ENCODE measurements at places on chromosomes 4 and X.

DNA sequence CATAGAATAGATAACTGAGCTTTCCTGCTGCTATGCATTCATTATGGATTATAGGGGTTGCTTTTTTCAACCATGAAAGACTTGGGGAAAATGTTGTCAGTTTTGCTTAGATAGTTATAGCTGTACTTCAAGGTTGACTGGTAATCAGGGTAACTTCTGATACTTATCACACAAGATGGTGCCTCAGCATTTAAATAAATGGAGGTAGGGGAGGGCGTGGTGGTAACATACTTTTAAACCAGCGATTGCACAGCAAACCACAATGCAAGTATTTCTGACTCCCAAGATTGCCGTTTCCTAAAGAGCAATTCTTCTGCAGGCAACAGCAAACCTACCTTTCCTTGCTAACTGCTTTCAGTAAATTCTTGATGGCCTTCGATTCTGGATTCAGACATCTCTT is 1.3 kb downstream of the CXCL10 start:
- DNase-seq = no peak

- no peak for DNase-seq
Observed at GRCh38 chrX:41308884-41309647, 24.9 kb upstream of the DDX3X start.

DNA sequence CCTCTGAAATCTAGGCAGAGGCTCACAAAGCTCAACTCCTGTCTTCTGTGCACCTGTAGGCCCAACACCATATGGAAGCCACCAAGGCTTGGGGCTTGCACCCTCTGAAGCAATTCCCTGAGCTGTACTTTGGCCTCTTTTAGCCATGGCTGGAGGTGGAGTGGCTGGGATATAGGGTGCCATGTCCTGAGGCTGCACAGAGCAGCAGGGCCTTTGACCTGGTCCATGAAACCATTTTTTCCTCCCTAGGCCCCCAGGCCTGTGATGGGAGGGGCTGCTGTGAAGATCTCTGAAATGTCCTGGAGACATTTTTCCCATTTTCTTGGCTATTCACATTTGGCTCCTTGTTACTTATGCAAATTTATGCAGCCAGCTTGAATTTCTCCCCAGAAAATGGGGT is 20.9 kb upstream of the COL25A1 start:
- DNase-seq = no peak

- DNase-seq = no peak
Observed at GRCh38 chr4:62030958-62031357, 830.8 kb downstream of the ADGRL3 start.

GRCh38 chrX:132204629-132205028 is 14.6 kb downstream of the RAP2C start:
- DNase-seq = no peak
